ENCODE measurements at places on chromosomes 6 and 20.
A peak's percentile ranks its signal among the peaks of the same experiment; 100 is the strongest.

DNA sequence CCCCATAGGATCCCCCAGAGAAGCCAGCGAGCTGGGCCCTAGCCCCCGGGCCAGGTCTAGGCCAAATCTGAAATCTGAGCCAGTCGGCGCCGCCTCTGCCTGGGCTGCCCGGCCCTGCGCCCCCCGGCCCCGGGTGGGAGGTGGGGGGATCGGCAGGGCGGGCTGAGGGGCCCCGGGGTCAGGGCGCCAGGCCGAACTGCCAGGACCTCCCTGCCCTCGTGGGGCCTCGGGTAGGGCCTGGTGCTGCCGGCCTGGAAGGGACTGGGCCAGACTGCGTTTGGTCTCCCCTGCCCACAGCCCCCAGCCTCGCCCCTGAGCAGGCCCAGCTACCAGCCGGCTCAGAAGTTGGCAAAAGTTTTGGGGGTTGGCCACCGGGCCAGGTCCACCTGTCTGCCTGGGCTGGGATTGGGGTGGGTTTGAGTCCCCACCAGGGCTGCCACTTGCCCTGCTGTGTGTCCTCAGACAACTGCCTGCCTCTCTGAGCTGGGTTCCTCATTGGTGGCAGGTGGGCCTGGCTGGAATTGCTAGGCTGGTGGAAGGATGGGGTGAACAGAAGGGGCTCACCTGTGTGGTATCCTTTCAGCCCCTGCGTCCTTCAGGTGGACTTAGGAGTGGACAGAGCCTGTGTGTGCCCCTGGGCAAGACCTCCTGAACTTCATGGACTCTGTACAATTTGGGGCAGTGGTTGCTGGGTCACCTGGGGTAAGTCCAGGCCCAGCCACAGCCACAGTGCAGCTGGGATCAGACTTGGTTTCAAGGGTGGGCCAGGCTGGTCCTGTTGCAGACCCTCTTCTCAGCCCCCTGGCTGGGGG is 801 bp downstream of the SRC start:
- DNase-seq = no peak

DNA sequence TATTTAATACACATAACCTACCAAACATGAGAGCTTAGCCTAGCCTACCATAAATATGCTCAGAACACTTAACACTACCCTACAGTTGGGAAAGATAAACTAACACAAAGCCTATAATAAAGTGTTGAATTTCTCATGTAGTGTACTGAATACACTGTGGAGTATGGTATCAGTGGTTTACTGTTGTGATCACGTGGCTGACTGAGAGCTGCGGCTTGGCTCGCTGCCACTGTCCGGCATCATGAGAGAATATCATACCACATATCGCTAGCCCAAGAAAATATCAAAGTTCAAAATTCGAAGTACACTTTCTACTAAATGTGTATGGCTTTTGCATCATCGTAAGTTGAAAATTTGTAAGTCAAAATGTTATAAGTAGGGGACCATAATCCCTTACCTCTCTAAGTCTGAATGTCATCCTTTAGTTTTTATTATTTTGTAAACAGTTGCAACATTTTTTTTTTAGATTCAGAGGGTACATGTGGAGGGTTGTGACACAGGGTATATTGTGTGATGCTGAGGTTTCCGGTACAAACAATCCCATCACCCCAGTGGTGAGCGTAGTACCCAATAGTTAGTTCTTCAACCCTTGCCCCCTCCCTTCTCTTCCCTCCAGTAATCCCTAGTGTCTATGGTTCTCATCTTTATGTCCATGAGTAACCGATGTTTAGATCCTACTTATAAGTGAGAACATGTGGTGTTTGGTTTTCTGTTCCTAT is 14.6 kb upstream of the TAAR1 start:
- peak; percentile 32 for DNase-seq

GRCh38 chr6:27753668-27754407 is 158.4 kb downstream of the OR2B2 start:
- peak; percentile 88 for DNase-seq

- no peak for DNase-seq
Measured at GRCh38 chr20:47496118-47496517, 5.6 kb upstream of the NCOA3 start.

- DNase-seq = no peak
Measured at GRCh38 chr6:28000351-28001045, 43.5 kb downstream of the OR2B6 start.

DNA sequence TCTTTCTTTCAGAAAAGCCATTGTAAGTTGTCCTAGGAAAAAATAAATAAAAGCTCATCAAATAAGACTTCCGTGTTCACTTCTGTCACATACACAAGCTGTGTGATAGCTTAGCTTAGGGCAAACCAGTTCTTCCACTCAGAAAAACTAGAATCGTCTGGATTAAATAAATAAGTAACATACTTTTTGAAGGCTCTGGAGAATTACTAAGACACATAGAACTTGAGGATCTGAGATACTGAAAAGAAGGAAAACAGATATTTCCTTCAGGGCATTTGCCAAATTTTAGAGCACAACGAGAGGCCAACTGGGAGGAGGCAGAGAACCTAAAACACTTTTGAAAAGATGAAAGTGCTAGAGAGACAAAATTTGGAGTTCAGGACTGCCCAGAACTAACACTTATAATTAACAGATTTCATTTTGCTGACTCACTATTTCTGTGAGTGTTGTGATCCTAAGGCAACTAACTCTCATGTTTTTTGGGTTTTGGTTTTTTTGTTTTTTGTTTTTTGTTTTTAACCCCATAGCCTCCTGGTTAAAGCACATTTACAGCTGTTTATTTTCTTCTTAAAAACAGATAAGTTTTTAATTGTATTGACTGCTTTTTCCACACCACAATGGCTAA is 38.7 kb upstream of the THEMIS start:
- no peak for DNase-seq

DNA sequence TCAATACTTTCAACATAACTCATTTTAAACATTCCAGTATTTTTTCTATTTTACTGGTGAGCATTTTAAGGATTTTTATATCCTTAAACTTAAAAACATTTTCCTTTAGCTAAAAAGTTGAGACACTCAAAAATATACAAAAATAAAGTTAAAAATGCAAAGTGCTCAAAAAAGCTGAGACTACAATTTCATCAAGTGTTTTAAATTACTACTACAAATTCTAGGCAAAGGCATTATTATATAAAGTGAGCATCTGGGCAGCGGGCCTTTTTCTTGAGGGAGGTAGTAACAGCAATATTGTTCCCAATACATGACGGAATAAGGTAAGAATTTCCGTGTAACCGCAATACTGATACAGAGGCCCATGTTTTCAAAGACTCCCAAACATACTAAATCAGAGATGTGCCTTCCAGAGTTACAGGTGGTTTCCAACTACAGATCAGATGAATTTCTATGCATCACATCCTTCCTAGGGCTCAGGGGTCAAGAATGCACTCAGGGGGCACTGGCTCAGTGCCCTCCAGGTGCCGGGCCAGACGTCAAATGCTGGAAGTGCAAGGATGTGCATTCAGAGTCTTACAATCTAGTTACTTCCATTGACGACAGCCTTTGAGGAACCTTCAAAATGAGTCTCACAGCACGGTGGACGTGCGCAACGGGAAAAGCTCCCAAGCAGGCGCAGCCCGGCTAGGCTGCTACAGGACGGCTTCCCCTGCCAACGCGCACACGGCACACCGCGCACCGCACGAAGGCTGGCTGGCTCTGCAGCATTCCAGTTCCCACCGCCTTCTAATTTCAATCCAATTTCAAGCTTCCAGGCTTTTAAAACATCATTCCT is 1.7 kb downstream of the PHF10 start:
- DNase-seq = peak; percentile 61

DNA sequence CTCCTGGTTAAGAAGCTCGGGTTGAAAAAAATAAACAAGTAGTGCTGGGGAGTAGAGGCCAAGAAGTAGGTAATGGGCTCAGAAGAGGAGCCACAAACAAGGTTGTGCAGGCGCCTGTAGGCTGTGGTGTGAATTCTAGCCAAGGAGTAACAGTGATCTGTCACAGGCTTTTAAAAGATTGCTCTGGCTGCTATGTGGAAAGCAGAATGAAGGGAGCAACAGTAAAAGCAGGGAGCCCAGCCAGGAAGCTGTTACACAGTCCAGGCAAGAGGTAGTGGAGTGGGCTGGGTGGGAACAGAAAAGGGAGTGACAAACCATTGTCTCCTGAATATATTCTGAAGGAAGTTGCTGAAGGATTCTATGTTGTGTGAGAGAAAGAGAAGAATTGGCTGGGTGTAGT is 2.0 kb downstream of the HFE start:
- DNase-seq = no peak

DNA sequence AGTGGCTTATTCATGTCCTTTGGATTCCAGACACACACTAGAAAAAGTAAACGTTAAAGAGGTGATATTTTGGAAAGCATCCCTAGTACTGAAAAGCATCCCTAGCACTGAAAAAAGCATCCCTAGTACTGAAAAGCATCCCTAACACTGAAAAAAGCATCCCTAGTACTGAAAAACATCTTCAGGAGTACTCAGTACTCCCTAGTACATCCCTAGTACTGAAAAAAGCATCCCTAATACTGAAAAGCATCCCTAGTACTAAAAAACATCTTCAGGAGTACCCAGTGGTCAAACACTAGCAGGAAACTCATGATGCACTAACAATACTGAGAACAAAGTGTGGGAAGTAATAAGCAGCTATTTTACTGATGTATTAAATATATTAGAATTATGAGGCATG is 45.6 kb upstream of the SAMHD1 start:
- DNase-seq = no peak

DNA sequence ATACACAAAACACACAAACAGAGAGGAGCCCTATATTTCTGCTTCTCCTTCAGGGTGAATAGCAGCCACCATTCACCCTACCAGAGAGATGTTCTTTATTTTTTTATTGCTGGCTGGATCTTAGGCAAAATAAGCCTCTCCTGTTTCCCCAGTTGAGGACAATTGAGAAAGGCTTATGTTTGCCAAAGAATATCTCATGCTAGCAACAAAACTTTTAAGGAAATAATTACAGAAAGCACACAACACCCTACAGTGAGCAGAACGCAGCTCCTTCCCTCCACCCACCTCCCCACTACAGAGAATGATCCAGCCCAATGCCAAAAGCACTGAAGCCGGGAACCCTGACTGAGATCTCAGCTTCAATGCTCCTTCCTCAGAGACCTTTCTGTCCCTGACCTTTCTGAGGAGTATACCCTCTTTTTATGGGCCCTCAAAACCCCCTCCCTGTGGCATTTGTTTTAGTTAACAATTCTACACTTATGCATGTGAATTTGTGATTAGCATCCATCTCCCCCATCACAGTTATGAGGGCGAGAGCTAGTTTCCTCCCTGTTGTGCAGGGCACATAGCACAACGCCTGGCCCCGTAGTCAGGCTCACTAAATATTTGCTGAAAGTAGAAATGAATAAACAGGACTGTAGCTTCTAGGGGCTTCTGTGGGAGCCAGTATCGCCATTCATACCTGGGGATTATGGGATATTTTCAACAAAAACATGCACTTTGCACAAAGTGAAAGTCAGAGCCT is 491.6 kb upstream of the CDH4 start:
- no peak for DNase-seq

- no peak for DNase-seq
Measured at GRCh38 chr20:3328501-3328900, 79.0 kb downstream of the DNAAF9 start.

- DNase-seq = no peak
Measured at GRCh38 chr20:1212023-1212422, 8.8 kb downstream of the C20orf202 start.
